Inflammatory macrophage (primary cell): ENCODE measurements at places on chromosomes 3 and 15.

DNA sequence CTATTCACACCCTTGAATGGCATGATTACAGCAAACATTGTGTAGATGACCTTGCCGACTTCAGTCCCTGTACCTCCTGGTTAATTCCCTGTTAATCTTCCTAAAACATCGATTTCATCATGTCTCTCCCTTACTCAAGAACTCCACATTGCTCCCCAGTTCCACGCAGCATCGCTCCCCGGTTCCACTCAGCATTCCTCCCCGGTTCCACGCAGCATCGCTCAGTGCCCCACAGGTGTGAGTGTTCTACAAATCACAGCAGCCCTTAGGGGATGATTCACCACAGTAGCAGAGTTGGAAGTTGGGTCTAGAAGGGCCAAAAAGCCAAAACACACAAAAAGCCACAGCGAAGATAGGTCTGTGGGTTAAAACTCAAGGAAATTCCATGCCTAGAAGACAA, 8.6 kb upstream of the TNK2 start:
- DNase-seq = no peak

- DNase-seq = no peak
Observed at GRCh38 chr3:169365993-169366915, 297.3 kb downstream of the MECOM start.

- DNase-seq = no peak
Observed at GRCh38 chr3:112141293-112141692, 8.2 kb upstream of the GCSAM start.

GRCh38 chr3:126704494-126705214, 614 bp downstream of the CHCHD6 start:
- DNase-seq = no peak

DNA sequence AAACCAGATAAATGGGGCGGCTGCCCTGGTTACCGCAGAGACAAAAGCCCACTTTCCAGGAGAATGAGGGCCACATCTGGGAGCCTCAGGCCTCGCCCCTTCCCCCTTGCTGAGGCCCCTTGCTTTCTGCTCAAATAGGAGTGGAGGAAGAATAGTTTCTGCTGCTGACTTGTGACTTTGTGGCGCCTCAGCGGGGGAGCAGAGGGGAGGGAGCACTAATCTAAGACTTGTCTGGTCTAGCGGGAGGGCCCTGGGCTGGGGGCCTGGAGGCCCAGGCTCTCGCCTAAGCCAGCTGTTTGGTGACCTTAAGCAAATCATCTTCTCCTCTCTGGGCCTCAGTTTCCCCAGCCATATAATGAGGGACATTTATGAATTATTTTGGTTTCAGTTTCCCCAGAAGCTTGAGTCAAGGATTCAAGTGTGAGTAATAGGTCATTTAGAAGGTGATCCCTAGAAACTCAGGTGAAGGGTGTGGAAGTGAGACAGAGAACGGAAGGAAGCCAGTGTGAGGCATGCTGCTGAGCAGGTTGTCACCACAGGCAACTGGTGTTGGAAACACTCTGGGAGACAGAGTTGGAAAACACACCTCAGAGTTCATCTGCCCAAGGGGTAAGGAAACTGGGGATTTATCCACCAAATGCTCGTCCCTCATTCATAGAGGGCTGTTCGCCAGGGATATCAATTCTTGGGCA, 25.9 kb upstream of the SMAD3 start:
- DNase-seq = no peak

DNA sequence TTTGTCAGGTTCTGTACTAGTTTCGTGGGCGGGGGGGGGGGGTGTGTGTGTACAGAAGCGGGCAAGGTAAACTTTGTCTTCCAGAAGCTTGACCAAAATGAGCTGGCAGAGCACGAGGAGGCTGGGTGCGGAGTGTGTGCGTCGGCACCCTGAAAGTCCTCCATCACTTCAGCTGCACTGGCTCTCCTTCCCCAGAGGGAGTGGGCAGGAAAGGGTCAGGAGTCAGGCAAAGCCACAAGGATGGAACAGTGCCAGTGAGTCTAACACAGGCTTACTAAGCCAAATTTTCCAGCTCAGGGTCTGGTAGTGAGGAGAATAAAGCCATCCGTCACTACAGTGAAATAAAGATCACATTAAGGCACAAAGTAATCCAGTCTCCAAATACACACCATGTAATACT, 11.9 kb upstream of the SH3GL3 start:
- no peak for DNase-seq

- no peak for DNase-seq
Observed at GRCh38 chr3:175983379-175983778, 1124.2 kb downstream of the NAALADL2 start.

DNA sequence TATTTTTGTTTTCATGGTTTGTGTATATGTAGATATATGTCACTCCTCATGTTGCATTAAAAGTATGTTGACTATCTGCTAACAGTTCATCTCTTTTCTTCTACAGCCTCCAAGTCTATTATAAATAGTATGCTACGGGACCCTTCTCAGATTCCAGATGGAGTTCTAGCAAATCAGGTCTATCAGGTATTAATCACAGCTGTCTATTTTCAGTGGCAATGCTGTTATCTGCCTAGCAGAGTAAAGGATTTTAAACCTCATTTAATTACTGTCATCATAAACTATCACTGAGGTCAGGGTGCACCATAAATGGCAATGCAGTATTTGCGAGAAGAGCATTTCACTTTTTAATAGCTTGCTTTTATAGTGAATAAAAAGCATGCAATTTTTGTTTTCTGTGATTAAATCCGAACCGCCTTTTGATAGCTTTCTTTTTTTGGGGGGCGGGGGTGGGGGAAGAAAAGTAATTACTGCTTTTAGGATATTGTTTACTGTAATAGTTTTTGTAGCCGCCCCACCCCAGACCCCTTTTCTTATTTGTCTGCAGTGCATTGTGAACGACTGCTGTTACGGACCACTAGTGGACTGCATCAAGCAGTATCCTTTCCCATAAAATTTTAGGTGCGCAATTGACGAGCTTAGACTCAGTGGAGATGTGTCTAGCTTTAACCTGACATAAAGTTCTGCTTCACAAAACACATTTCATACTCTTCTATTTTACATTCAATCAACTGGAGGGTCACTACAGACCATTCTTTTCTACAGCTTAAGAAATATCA, 112.3 kb downstream of the CDIN1 start:
- no peak for DNase-seq

DNA sequence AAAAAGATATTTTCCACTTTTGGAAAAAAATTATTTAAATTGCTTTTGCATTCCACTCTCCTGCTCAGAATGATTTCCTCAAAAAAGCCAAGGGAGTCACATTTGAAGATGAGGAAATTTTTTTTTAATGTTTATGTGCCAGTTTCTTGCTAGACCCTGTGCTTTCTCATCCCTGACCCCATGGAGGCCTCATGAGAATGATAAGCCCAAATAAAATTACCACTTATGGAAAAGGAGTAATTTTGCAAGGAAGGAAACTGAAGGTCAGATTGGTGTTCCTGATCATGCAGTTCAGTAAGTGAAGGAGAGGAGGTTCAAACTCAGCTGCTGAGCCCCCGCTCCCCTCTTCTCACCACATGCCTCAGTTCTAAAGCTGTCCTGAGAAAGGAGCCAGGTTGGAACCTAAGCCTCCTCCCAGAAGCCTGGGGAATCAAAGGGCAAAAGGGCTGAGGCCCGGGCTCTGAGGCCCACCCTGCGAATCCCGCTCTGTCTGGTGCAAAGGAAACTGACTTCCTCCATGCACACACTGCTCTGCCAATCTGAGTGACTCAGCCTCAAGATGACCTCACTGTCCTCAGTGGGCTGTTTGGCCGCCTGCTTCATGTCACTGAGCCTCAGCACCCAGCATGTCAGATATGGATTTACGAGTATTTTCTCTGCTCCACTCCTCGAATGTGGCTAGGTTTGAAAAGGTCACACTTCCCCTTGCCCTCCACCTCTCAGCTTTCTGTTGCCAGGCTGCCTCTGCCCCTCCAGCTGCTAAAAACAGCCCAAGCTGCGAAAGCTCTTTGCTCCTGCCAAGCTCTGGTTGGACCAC, 56.9 kb upstream of the FLNB start:
- peak; percentile 82 for DNase-seq

GRCh38 chr3:156563900-156564682, 9.2 kb upstream of the SSR3 start:
- DNase-seq = no peak

DNA sequence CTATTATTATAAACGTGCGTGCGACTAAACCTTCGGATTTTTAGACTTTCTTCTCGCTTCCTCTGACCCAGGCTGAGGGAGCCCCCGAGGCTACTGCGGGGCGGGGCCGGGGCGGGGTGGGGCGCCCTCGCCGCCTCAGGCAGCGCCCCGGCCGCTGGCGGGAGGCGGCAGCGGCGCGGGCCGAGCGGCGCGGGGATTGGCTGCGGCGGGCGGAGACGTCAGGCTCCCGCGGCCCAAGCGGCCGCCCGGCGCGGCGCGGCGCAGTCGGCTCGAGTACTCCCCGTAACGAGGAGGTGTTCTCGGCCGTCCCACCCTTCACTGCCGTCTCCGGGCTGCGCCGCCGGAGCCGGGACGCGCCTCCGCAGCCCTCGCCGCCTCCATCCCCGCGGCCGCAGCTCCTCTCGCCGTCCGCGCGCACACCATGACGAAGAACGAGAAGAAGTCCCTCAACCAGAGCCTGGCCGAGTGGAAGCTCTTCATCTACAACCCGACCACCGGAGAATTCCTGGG, at the start of gene ATP1B3:
Gene ATP1B3, plus strand, starts transcription at position 263 of the 510 bp plus-strand sequence. Its CDS starts 159 bp downstream, at position 422.
- peak; percentile 95 for DNase-seq

DNA sequence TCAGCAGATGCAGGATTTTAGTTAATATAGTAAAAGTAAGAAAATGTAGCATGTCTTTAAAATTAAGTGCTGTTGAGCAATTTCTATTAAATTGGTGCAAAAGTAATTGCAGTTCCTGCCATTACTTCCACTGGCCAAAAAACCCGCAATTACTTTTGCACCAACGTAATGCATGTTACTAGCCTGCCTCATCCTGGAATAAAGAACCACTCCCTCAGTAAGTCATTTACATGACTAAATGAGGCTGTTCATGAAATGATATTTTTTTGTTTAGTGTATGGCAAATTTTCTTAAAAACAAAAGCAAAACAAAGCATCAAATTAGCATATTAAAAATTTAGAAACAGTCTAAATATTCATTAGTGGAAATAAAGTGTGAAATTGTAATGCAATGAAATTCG, 180.4 kb downstream of the DIPK2A start:
- no peak for DNase-seq

- DNase-seq = no peak
Observed at GRCh38 chr3:24401811-24402185, 92.9 kb downstream of the THRB start.

- no peak for DNase-seq
Observed at GRCh38 chr3:190056742-190057141, 64.0 kb downstream of the P3H2 start.

DNA sequence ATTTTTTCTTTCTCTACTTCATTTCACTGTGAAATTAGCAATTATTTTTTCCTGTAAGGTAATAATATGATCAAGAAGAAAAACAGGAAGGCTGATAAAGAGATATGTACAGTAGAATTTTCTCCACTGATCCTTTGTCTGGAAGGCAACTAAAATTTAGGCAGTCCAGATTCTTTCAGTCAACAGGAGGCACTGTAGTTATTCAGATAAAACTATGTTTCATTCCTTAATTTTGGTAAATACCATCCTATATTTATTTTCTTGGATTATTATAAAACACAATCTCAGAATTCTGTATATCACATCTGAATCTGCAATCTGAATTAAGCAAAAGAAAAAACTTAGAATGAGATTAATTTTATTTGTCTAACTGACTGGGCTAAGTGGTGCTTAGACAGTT, 343.2 kb downstream of the LSAMP start:
- no peak for DNase-seq

- DNase-seq = peak; percentile 82
Observed at GRCh38 chr15:83100097-83100646, 7.3 kb upstream of the TM6SF1 start.

DNA sequence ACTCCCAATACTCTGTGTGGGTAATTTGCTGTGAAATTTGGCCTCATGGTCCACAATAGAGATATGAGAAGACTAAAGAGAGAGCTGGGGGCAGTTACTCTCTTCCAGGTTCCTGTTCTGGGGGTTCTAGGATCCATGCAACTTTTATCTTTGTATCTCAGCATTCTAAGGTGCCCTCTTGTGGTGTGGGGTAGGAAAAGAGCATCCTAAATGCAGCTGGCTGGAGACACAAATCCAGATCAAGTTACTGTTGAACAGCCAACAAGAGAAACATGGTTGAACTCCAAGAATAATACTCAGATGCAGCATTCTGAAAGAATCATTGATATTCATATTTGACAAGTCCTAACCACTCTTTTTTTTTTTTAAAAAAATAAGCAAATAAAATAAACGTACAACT, 238.2 kb downstream of the GREM1 start:
- peak; percentile 29 for DNase-seq

GRCh38 chr3:29686889-29687592, 406.2 kb downstream of the RBMS3 start:
- DNase-seq = no peak

DNA sequence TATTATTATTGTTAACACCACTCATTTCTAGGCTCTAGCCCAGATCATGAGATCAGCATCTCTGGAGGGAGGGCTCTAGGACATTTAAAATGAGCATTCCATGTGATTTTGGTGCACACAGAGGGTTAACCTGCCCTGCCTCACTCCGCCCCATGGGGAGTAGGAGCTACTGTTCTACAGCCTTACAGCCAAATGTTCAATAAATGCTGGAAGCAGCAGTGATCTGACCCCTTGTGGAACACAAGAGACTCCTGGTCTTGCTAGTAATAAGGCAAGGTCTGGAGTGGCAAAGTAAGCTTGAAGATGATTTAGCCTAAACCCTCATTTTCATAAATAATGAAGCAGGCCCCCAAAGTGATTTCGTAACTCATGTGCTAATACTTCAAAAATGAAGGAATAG, 166.4 kb upstream of the EOMES start:
- DNase-seq = no peak

DNA sequence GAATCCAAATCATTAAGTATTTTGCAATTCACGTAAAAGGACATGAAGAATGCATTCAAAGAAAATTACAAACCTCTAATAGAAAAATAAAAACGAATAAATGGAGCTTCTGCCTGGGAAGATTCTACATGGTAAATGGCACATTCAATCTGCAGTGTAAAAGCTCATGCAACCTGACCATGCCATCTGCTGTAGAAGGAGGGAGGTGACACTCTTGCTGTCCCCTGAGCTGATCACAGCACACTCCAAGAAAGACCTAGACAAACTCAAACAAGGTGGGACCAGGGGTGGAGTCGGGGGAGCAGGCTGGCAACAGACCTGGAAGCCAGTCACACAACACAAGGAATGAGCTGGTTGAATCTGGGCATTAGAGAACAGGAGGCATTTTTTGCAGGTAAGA, 101.8 kb downstream of the BDH1 start:
- peak; percentile 6 for DNase-seq

DNA sequence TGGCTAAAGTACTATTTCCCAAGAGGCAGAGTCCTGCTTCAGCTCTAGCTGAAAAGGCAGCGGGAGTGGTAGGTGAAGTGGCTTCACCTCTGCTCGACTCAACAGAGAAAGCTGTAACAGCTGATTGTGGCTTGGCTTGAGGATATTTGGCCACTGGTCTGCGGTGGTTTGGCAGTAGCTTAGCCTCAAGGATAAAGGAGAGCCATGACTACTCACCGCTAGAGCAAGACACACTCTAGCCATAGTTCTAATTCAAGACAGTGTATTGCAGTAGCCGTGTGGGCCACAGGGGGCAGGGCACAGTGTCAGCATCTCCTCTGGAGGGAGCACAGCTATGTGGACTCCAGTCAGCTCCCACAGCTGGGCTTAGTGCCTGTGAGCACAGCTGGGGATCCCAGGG, 23.5 kb downstream of the TPRG1 start:
- no peak for DNase-seq
